ENCODE measurements at places on chromosomes 12 and 14.

- DNase-seq = peak; percentile 96
Measured at GRCh38 chr14:21087294-21088091, 11.0 kb downstream of the ZNF219 start.

- DNase-seq = no peak
Measured at GRCh38 chr12:123936956-123937706, 35.5 kb downstream of the CCDC92 start.

GRCh38 chr12:14367040-14367661, 1.7 kb downstream of the ATF7IP start:
- peak; percentile 17 for DNase-seq

GRCh38 chr12:107449891-107450290, 235.7 kb upstream of the PWP1 start:
- peak; percentile 52 for DNase-seq

DNA sequence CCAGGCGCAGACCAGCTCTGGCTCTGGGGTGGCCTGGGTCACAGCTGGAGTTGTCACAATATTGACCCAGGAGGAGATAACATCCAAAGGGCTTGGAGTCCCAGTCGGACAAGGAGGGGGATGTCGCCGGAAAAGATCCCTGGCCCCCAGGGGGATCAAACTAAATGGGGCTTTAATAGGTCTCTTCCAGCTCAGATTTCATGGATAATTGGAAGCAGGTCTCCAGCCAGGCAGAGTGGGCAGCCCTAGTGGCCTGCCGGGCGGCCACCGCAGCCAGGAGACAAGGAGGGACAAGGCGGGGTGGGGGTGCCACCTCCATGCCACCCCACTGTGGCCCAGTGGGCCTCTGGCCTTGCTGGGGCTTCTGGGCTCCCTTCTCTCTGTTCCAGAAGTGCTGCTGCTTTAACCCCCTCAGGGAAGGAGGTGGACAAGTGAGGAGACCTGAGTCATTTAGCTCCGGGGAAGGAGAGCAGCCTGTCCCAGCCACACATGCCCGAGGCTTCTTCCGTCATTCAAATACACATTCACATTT, 23.1 kb upstream of the PGF start:
- DNase-seq = peak; percentile 32

DNA sequence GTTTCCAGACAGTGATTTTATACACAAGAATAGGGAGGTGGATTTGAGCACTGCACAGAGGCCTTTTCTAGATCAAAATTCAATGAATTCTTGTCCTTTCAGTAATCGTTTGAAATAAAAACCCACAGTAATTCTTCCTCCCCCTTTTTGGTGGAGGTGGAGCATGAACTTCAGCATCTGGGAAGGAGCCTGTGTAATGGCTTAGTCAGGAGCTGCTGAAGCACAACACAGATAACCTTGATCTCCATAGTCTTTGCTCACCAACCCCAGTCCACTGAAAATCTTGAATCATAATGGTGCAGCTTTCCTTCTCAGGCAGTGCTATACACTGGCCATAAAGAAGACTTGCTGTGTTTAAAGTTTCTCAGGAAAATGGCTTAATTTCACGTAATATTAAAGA, 6.4 kb upstream of the TBPL2 start:
- peak; percentile 72 for DNase-seq

DNA sequence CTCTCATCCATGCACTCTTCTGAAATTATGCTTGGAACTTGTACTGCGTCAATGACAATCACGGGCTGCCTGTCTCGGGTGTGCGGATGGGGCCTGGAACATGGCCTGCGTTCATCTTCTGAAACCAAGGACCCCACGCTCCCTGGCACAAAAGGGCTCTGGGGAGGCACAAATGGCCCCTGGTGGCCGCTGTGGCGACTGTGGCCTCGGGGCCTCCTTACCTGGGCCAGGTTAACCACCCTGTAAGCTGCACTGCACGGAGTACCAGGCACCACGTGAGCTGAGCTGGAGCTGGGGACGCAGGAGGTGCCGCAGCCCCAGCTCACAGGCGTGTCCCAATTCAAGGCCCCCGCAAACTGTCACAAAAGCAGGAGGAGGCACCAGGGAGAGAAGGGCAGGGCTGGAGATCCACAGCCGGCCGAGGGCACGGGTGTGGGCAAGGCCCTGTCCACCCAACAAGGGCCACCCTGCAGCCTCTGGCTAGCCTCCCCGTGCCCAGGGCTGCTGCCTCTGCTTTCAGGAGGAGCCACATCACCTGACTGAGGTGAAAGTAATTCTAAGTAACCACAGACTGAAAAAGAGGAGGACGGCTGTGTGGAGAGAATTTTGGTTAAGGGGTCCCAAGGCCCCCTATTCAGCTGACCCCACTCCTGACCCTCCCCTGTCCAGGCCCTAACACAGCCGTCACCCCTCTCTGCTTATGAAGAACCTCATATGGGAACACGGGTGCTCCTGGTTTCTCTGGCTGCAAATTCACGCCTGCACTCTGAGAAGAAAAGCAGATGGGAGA, 61.1 kb upstream of the GALNT9 start:
- DNase-seq = no peak

- no peak for DNase-seq
Measured at GRCh38 chr12:108112832-108113556, 16.1 kb upstream of the WSCD2 start.

GRCh38 chr12:62714774-62715721, 219.9 kb downstream of the PPM1H start:
- no peak for DNase-seq

- DNase-seq = no peak
Measured at GRCh38 chr12:128802756-128803155, 21.0 kb downstream of the SLC15A4 start.

DNA sequence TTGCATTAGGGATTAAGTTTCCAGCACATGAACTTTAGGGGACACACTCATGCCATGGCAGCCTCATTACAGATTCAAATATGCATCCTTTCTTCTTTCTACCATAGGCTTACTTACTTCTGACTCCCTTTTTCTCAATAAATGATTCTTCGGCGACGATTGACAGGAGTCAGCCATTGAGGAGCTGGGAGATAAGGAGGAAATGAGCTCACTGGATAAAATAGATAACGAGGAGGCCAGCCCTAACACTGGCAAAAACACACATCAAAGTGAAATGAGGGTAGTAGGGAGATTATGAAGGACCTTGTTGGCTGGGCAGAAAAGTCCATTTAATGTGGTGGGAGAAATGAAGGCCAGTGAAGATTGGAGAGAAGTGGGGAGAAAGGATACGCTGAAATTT, 172.2 kb downstream of the SLC41A2 start:
- no peak for DNase-seq

- no peak for DNase-seq
Measured at GRCh38 chr14:78605025-78605762, 435.0 kb downstream of the NRXN3 start.

GRCh38 chr14:76329951-76330350, 46.0 kb upstream of the ESRRB start:
- no peak for DNase-seq

DNA sequence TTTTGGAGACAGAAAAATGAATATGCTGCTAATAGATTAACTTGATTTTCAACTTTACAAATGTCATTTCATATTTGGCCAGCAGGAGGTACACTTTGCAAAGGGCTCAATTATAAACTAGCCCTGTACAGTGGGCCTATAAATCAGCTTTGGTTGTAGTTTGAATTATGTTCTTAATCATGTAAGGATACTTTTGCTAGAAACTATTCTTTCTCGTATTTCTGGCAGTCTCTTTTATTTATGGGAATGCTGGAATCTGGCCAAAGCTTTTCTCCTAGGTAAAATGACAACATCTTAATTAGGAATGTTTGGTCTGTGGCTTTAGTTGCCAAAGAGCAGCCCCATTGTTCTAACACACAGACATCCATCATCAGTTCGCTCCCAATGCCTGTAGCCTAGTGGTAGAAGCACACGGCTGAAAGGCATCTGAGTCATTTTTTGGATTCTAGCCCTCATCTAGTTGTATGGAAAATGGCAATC, 1322.3 kb upstream of the SEL1L start:
- peak; percentile 56 for DNase-seq

DNA sequence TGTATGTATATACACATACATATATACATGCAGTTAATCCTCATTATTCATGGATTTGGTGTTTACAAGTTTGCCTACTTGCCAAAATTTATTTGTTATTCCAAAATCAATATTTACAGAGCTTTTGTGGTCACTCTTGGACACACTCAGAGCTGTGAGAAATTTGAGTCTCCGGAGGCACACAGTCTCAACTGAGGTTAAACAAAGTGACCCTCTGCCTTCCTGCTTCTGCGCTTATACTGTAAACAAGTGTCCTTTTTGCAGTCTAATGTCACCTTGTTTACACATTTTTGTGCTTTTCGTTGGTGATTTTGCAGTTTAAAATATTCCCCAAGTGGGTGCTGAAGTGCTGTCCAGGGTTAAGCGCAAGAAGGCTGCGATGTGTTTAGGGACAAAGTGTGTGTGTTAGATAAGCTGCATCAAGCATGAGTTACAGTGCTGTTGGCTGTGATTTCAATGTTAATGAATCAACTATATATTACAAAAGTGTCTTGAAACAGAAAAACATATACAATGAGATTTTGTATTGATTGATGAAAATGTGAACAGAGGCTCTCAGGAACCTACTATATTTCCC, 13.1 kb upstream of the LTA4H start:
- DNase-seq = no peak

- no peak for DNase-seq
Measured at GRCh38 chr12:19922717-19923116, 445.6 kb upstream of the PDE3A start.

- no peak for DNase-seq
Measured at GRCh38 chr12:3646561-3647241, 106.2 kb downstream of the CRACR2A start.

GRCh38 chr14:104792101-104792884, 3.3 kb downstream of the AKT1 start:
- DNase-seq = no peak

GRCh38 chr12:16719713-16720416, 113.9 kb upstream of the LMO3 start:
- no peak for DNase-seq

GRCh38 chr14:99467336-99468078, 13.2 kb downstream of the SETD3 start:
- DNase-seq = no peak

DNA sequence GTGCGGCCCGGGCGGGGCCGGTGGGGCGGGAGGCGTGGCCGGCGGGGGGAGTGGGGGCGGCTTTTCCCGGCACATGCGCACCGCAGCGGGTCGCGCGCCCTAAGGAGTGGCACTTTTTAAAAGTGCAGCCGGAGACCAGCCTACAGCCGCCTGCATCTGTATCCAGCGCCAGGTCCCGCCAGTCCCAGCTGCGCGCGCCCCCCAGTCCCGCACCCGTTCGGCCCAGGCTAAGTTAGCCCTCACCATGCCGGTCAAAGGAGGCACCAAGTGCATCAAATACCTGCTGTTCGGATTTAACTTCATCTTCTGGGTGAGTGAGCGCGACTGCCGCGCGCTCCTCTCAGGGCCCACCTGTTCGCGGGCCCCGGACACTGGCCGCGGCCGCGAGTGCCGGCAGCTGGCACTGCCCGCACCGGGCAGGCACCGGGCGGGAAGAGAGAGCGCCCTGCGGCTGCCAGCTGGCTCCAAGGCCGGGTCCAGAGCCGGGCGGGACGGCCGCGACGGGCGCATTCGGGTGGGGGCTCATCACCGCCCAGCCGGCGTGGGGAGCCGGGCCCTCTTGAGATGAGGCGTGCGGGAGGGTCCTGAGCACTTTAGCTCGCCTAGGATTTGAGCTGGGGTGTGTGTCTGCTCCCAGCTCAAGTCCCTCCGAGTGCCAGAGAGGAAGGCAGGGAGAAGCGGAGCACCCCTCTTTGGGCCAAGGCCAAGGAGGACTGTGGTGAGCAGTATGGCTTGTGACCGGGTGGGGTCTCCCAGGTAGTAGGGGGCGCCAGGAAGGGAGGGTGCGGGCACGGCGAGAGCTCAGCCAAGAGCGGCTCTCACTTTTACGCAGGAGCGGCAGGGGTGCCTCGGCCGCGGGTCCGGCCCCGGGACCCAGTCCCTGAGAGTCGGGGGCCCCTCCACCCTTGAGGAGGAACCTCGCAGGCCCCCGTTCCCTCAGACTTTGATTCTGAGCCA, at the start of gene CD9:
CD9 (plus strand) TSS at position 145 of the 957 bp plus-strand sequence; CDS start at position 245, 100 bp downstream.
- no peak for DNase-seq

GRCh38 chr12:101920906-101921305, 43.5 kb downstream of the DRAM1 start:
- peak; percentile 9 for DNase-seq

GRCh38 chr14:88129306-88130056, 124.5 kb downstream of the GPR65 start:
- DNase-seq = peak; percentile 96

GRCh38 chr12:106282457-106283097, 20.0 kb upstream of the TCP11L2 start:
- DNase-seq = peak; percentile 64

DNA sequence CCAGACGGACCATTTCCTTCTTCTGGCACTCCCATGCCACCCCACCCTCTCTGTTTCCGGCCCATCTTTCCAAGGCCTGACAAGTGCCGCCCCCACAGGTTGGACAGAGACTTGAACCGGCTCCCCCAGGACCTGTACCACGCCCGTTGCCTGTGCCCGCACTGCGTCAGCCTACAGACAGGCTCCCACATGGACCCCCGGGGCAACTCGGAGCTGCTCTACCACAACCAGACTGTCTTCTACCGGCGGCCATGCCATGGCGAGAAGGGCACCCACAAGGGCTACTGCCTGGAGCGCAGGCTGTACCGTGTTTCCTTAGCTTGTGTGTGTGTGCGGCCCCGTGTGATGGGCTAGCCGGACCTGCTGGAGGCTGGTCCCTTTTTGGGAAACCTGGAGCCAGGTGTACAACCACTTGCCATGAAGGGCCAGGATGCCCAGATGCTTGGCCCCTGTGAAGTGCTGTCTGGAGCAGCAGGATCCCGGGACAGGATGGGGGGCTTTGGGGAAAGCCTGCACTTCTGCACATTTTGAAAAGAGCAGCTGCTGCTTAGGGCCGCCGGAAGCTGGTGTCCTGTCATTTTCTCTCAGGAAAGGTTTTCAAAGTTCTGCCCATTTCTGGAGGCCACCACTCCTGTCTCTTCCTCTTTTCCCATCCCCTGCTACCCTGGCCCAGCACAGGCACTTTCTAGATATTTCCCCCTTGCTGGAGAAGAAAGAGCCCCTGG, 1.2 kb upstream of the CMTM5 start:
- DNase-seq = no peak

- DNase-seq = no peak
Measured at GRCh38 chr12:67595365-67595764, 53.2 kb upstream of the DYRK2 start.

DNA sequence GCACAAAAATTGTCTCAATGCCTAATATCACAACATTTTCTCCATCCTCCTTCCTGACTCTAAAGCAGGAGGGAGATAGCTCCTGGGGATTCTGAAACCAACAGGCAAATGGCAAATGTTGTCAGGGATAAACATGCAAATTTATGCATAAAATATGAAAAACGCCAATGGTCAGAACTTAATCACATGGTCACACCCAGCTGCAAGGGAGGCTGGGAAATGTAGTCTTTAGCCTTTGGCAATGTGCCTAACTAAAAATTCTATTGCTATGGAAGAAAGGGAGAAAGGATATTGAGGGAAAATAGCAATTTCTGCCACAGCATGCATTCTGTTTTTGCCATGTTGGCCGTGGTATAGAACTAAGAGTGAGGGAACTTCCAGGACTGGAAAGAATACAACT, 11.7 kb upstream of the OASL start:
- no peak for DNase-seq

- peak; percentile 19 for DNase-seq
Measured at GRCh38 chr14:32826404-32827082, 112.1 kb upstream of the NPAS3 start.
